GM04503 (cell line): ENCODE measurements at places on chromosomes 13 and 19.

GRCh38 chr13:20798027-20798426, 24.3 kb upstream of the EEF1AKMT1 start:
- DNase-seq = no peak

DNA sequence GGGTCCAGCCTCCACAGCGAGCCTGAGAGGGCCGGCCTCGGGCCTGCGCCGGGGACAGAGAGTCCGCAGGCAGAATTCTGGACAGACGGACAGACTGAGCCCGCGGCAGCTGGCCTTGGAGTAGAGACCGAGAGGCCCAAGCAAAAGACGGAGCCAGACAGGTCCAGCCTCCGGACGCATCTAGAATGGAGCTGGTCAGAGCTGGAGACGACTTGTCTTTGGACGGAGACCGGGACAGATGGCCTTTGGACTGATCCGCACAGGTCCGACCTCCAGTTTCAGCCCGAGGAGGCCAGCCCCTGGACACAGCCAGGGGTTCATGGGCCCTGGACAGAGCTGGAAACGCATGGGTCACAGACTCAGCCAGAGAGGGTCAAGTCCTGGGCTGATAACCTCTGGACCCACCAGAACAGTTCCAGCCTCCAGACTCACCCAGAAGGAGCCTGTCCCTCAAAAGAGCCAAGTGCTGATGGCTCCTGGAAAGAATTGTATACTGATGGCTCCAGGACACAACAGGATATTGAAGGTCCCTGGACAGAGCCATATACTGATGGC, 490 bp downstream of the ITPKC start:
- no peak for DNase-seq

- no peak for DNase-seq
These were observed 35.8 kb downstream of the GGACT start for GRCh38 chr13:100552755-100553154.

- DNase-seq = no peak
These were observed 10.1 kb upstream of the LRCH1 start for GRCh38 chr13:46542833-46543232.

- peak; percentile 67 for DNase-seq
These were observed 282.9 kb downstream of the KLF5 start for GRCh38 chr13:73341748-73342147.

DNA sequence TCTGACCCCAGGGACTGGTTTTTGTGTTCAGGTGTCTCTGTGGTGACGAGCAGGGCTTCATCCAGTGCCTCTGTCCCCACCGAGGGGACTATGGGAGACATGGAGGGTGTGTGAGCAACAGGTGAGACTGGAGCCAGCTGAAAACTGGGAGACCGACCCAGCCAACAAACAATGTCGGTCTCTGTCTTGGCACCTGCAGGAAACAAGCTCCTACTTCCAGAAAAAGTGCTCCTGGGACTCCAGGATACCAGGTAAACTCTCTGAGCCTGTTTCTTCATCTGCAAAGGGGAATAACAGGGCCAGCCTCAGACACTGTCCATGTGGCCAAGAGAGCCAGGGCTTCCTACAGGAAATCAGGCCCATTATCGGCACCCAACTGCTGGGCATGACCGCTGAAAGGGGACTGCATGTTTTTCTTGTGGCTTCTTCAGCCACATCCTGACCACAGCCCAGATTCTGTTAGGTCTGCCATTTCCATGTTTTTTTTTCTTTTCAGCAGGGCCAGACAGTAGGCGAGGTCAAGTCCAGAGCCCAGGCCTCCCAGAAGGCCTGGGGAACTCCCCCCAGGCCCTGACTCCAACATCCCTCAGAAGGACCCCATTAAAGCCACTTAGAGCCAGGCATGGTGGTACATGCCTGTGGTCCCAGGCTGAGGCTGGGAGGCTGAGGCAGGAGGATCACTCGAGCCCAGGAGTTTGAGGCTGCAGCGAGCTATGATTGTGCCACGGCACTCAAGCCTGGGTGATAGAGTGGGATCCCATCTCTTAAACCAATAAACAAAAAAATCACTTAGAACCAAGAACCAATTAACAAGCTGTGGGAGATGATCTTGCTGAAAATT, 836 bp upstream of the BST2 start:
- DNase-seq = no peak

DNA sequence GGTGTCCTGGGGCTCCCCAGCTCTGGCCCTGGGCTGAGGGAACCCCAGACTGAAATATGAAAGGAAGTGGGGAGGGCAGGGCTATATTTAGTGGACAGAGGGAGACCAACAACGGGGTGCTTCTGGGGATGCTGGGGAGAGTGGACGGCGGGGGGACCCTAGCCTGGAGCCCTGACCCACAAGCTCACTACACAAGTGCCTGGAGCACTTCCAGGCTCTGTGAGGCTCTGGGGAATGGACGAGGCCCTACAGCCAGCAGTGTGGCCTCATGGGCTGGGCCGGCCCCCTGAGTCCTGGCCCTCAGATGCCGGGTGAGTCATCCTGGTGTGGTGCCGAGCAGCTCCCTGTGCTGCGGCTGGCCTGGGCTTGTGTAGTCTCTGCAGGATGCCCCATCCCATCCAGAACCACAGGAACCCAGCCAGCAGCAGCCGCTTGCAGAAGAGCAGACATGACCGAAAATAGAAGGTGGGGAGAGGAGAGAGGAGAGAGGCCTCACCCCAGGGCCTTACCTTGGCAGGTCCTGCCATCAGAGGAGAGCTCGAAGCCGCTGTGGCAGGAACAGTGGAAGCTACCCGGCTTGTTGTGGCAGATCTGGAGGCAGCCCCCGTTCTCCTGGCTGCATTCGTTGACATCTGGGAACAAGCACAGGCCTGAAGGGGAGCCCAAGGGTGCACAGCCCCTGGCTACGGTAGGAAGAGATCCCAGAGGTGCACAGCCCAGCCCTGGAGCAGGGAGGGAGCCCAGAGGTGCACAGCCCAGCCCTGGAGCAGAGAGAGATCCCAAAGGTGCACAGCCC, 26.1 kb downstream of the GAS6 start:
- DNase-seq = peak; percentile 92

GRCh38 chr13:45362939-45363338, 22.0 kb upstream of the TPT1 start:
- no peak for DNase-seq

DNA sequence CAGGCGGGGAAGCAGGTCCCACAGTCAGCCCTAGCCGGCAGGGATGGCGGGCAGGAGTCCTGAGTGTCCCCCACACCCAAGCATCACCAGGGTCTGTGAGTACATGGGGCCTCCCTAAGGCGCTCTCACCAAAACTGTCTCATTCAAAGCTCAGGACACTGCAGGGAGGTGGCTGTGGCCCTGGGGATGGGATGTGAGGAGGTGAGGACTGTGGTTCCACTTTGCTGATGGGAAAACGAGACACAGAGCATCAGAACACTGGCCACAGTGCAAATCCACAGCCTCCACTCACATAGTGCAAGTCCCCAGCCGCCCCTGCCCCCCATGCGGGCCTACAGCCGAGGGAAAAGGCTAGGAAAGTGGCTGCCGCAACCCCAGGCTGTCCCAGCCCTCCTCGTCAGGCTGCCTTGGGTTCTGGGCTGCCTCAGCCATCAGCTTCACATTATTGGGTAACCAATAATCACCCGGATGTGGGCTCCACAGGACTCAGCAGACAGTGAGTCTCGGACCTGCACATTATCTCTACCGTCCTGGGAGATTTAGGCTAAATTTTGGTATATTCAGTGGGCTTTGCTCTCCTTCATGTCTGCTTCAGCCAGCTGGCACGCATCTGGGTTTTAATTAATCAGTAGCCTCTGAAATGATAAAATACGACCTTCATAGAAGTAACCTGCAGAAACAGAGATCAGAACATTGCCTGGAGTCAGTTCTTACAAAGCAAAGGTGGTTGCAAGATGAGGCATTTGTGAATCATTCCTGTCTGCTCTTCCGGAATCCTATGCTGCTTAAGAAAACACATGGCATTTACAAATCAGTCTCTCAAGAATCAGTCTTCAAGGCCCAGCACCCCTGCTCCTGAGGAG, 77.0 kb downstream of the SOX1 start:
- DNase-seq = no peak

DNA sequence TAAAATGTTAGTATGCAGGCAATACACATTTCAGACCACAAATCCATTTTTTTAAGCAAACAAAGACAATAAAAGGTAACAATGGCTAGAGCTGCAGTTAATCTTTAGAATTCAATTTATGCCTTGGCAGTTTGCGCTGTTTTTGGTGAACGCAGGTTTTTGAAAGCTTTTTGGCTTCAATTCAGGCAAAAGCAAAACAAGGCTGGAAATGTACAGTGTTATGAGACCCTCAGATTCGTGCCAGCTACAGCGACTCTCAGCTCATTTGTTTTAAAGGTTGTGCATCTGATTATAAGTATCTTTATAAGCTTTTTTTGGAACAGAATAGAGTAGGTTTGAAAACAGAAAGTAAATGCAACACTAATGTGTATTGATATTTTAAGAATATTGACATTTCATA, 63.6 kb upstream of the SOX1 start:
- DNase-seq = no peak

DNA sequence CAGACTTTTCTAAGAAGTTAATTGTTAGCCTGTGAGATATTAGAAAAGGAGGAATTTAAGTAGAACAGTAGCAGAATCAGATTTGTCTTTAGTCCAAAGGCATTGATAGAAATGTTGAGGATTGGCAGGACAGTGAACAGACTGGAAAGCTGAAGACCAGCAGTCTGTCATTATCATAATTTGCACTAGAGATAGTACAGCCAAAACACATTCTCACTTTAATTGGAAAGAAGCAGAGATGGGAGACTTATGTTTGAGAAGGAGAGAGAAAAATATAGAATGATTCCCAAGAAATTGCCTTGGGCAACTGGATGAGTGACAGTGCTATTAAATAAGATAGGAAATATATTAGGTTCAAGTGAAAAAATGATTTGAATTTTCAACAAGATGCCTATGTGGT, 755.5 kb downstream of the SLITRK5 start:
- no peak for DNase-seq

GRCh38 chr13:35979361-35979951, 151.7 kb downstream of the DCLK1 start:
- peak; percentile 81 for DNase-seq

- DNase-seq = no peak
These were observed 8.5 kb upstream of the ZNF616 start for GRCh38 chr19:52148256-52148655.

DNA sequence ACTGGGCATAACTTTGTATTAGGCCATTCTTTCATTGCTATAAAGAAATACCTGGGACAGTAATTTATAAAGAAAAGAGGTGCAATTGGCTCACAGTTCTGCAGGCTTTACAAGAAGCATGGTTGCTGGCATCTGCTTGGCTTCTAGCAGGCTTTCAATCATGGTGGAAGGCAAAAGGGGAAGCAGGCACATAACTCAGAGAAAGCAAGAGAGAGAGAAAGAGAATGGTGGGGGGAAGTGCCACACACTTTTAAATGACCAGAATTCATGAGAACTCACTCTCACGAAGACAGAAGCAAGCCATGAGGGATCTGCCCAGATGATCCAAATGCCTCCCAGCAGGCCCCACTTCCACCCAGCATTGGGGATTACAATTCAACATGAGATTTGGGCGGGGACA, 179.7 kb downstream of the SPRY2 start:
- DNase-seq = no peak

DNA sequence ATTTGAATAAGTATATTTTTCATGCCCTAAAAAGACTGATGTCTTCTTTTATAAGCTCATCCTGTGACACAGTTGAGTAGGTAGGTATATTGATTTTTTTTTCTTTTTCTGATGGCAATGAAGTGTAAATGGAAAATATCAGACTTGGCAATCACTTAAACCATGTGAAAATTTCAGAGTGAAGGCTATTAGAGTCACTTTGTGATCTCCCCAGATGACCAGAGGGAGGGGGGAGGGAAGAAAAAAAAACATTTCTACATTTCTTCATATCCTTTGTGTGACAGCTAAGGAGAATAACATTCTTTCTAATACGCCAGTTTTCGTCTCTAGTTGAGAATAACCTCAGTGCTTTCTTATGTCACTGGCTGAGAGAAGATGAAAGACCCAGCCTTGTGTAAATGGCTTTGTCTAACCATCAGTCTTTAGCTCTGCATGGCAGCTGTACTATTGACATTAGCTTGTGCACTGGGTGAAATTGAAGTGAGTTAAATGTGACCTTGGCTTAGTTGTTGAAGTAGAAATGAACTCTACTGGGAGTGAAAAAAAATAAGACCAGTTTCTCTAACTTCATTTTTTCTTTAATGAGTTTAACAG, 332.1 kb upstream of the DACH1 start:
- no peak for DNase-seq

DNA sequence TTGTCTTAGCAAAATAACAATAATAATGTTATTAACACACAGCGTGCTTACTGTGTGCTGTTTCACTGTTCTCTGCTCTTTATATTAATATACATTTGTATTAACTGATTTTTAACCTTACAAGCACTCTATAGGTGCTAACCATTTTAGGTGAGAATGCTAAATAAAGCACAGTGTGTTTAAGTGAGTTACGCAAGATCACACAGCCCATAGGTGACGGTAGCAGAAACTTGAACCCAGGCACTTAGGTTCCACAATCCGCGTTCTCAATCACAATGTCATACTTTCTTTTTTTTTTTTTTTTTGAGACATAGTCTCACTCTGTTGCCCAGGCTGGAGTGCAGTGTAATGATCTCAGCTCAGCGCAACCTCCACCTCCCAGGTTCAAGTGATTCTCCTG, 5.8 kb downstream of the ZNF30 start:
- no peak for DNase-seq

DNA sequence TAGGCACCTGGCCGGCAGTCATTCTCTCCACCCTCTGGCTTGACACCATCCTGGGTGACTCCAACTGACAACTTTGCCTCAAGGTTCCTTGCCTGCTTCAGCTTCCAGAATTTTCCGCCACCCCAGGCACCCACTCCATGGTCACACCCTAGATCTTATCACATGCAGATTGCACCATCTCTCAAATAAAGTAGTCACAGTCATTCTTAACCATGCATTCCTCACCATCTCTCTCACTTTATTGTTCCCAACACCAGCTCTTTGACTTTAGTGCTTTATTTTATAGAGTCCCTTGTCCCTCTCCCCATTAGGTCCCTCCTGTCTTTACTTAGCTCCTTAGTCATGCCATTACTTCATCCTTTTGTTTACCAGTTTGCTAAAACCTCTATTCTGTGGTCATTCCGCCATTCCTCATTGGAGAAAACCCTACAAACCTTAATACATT, 351.7 kb downstream of the SPRY2 start:
- peak; percentile 51 for DNase-seq

- no peak for DNase-seq
These were observed 47.5 kb upstream of the LSM14A start for GRCh38 chr19:34124828-34125227.

DNA sequence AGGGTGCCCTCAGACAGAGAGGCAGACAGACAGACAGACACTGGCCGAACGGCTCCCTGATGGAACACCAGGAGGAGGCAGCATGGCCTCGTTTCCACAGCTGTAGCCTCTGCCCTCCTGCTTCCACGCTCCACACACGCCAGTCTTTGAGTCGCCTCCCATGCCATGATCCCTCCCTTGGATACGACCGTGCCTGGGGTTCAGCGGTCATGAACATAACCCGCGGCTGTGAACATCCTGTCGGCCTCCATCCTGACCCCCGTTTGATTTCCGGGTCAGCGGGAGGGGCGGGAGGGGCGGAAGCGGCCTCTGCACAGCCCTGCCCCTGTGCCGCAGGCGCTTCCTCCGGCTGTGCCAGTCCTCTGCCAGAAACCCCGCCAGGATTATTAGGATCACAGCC, 23.4 kb downstream of the GP6 start:
- DNase-seq = no peak
